Activated CD4-positive, alpha-beta T cell treated with anti-CD3 and anti-CD28 coated beads, Interleukin-2, Interleukin-4, amounts not matched to agents 100 ng/mL and 50 ng/mL, durations not matched to agents 16 hours and 8 hours (primary cell): ENCODE measurements at places on chromosomes 2 and 18.

GRCh38 chr18:50092245-50092805 is 102.6 kb downstream of the MYO5B start:
- no peak for DNase-seq

GRCh38 chr2:136342138-136342537 is 224.2 kb upstream of the CXCR4 start:
- DNase-seq = no peak

DNA sequence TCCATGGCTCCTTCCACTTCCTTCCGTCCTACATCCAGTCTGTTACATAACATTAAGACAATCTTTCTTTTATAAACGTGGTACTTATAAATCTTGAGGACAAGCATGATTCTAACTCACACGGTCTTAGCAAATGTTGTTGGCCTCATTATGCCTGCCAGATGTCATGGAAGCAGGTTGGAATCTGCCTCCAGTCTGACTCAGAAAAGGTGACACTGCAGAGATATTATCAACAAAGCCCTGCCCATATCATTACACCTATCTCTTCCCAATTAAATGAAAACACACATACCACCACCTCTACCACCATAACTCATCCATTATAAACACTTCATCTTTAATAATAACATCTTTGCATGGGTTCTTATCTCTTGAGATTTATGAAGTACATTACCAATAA is 334.7 kb upstream of the CHAC2 start:
- no peak for DNase-seq

GRCh38 chr2:53715568-53715967 is 52.0 kb upstream of the CHAC2 start:
- DNase-seq = no peak

DNA sequence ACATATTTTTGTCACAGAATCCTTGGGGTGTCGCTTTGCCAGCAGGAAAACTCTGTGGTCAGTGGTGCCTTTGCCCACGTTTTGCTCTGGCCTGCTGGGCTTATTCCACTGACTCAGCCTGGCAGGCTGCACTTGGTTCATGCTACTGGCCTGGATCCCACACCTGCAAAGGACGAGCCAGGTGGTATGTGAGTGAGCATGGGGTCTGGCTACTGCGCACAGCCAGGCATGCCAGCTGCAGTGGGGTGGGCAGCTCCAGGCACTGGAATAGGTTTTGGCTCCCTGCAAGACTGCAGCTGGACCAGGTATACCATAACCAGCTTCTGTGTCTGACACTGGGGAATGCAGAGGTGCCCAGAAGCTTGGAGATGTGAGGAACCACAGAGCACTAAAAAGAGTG is 197.9 kb upstream of the VRK2 start:
- no peak for DNase-seq

DNA sequence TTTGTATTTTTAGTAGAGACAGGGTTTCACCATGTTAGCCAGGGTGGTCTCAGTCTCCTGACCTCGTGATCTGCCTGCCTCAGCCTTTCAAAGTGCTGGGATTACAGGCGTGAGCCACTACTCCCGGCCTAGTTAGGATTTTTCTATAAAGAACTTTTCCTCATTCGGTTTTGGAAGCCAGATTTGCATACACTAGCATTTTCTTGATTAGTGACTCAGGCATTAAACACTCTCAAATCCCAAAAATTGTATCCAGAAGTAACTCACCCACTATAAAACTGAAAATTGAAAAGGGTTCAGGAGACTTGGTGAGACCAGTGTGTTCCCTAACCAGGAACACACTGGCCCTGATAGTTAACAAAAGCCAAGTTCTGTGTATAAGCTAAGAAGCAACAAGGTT is 25.2 kb downstream of the EIF2AK3 start:
- DNase-seq = no peak

- no peak for DNase-seq
Observed at GRCh38 chr2:118878531-118879149, 31.2 kb upstream of the EN1 start.

DNA sequence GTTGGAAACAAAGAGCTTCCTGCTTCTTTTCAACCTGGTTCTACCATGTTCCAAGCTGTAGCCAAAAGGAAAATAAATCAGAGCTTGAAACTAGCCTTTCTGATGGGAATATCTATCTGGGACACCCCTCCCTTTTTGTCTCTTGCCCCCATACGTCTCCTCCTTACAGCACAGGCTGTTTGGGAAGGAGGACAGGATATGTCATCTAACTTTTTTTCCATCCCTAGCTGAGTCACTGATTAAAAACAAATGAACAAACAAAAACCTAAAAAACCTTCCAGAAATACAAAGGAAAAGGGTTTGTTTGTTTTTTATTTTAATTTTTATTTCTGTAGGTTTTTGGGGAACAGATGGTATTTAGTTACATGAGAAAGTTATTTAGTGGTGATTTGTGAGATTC is 151.6 kb downstream of the FAM210A start:
- DNase-seq = no peak

GRCh38 chr2:128313091-128313836 is 5.4 kb downstream of the HS6ST1 start:
- DNase-seq = no peak

GRCh38 chr2:48600204-48600813 is 17.3 kb upstream of the GTF2A1L start:
- peak; percentile 50 for DNase-seq

DNA sequence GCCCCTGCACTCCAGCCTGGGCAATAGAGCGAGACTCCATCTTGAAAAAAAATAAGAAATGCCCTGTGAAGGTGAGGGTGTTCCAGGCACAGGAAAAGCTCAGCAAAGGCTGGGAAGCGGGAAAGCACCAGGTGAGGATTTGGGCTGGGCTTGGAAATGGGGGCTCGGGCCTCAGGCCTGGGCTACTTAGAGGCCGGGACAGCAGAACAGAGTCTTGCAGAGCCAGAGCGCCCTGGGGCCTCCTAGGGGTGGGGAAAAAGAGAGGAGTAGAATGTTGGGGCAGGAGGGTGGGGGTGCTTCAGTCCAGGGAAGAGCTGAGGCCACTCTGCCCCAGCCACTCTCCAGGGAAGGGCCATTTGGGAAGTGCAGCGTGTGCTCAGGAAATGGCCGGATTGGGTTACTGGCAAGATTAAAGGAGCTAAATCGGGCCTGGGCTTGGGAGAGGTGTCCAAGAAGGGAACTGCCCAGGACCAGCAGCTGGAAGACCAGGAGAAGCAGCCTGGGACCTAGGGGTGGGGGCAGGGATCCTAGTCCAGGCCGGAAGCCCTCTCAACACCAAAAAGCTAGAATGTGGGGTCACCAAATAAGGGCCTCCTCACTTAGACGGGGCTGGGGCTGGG is 13.8 kb upstream of the DES start:
- no peak for DNase-seq

GRCh38 chr2:10367472-10368439 is 65.1 kb downstream of the HPCAL1 start:
- no peak for DNase-seq

GRCh38 chr2:69285379-69285894 is 101.6 kb downstream of the GFPT1 start:
- no peak for DNase-seq

- no peak for DNase-seq
Observed at GRCh38 chr2:23507267-23508065, 122.5 kb downstream of the KLHL29 start.

DNA sequence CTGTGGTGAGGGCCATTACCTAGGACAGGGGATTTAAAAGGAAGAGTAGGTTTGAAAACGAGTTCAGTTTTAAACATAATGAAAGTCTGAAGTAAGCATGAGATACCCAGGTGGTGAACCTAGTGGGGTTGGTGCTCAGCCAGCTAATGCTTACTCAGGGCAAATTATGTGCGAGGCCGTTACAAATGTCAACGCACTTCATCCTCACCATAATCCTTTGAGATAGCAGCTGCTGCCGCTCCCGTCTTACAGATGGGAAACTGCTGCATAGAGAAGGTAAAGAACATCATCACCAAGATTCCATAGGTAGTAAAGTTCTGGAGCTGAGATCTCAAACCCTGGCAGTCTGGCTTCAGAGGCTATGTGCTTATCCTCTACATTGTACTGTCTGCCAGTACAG is 209.0 kb downstream of the DYM start:
- DNase-seq = no peak

DNA sequence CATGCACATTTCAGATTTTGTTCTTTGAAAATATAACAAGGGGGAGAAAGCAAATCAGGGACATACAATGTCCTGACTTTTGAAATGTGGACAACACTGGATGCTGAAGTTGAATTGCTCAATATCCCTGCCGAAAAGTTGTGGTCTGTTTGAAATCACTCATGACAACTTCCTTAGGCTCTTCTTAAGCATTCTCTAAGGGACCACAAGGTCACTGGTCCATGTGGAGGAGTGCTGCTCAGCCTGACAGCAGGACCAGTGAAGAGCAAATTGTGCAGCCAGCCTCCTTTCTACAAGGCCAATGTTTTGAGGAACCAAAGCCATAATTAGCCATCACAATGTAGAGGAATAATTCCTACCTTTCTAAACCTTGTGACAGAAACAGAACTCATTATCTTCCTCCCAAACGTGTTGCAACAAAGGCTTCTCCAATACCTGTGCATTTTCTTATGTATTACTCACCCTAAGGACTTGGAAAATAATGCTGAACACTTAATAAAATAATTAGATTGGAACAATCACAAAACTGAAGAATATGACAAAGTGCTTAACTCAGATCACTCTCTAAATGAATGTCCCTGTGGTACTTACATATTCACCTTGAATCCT is 1477.6 kb upstream of the NXPH2 start:
- DNase-seq = no peak

DNA sequence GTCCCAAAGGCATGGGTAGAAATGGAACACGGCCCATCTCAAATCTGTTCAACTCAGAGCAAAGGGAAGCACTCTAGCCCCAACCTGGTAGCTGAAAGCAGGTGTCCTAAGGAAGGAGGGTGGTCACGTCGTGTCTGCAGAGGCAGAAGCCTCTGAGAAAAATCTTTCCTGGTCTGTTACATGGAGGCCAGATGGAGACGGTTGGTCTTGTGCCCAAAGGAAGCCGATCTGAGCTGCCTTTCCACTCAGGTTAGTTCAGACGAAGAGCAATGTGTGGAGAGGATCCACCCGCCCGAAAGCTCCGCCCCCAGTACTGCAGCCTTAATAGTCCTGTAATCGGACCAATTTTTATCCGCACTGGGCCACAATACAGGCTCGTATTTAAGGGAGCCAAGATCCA is 54.9 kb upstream of the AMMECR1L start:
- no peak for DNase-seq

DNA sequence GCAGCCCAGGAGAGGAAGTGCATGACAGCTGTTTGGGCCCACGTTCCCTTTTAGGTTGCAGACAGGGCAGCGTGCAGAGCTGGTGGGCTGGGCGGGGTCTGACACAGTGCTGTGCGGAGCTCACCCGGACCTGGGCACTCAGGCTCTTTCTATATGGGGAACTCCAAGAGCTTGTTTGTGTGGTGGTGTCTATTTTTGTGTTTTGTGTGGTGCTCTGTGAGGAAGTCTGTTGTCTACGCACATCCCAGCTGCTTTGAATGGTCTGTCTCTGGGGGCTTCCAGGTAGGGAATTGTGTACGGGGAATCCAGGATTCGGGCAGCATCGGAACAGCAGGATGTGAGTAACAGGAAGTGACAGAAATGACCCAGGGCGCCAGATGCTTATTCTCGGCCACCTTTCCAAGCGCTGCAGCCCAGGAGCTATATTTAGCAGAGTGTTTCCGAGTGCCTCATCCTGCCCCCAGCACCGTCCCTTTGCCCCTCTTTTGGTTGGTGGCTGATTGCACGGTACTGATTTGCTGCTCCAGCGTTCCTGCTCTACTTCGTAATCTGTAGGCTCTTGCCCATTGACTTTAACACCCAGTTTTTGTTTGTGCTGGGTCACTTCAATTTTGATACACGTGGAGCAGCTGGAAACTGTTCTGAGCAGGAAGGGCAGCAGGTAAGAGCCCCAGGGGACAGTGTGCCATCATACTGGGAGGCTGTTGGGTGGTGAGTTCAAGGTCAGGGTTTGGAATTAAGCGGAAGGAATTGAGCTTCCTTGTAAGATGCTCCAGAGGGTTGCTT is 64.7 kb downstream of the DGKD start:
- DNase-seq = peak; percentile 38

DNA sequence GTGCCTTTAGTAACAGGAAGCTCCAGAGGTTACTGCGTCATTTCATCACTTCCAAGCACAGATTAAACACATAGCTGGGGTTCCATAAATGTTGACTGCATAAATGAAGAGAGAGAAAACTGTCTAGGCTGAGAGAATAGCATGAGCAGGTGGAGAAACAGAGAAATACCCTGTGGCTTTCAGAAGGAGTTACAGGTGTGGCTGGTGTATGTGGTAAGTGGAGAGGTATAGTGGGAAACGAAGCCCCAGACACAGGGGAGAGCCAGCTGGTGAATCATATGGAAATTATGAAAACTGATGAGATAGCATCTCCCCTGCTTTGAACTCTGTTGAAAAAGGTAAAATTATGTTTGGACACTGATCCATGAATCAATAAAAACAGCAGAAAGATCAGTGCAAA is 807.4 kb upstream of the POU3F3 start:
- no peak for DNase-seq

- DNase-seq = no peak
Observed at GRCh38 chr2:2663401-2664036, 332.4 kb upstream of the MYT1L start.

- DNase-seq = no peak
Observed at GRCh38 chr18:10343778-10344177, 110.7 kb upstream of the APCDD1 start.

- no peak for DNase-seq
Observed at GRCh38 chr18:5064841-5065370, 132.2 kb downstream of the AKAIN1 start.

DNA sequence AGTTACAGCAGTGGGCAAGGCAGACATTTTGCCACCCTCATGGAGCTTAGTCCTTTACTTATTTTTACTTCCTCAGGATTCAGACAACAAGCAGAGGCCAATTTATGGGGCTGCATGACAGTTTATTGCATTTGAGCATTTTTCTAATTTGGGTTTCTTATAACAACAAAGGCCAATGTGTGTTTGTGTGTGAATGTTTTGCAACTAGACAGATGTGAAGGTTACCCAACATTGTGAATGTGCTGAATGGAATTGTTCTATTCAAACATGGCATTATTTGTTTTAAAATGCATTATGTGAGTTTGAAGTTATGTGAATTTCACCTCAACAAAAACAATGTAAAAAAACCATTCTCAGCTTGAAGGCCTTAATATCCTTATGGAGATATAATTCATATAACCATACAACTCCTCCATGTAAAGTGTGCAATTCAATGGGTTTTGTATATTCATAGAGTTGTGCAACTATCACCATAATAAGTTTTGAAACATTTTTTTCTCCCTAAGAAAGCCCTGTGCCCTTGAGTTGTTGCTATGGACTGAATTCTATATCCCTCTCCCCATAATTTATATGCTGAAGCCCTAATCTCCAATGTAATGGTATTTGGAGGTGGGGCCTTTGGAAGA is 57.3 kb downstream of the CCDC195 start:
- no peak for DNase-seq
